ENCODE measurements at places on chromosomes 2 and 18.
A peak's percentile ranks its signal among the peaks of the same experiment; 100 is the strongest.

- H3K4me3 ChIP-seq, result no peak overlapping the region
- no peaks in the 10 kb centered on the region for H3K36me3 ChIP-seq
- no peak for DNase-seq
- no peak overlapping the region for H3K27ac ChIP-seq
Observed at GRCh38 chr2:57711991-57712390, 334.6 kb upstream of the VRK2 start.

DNA sequence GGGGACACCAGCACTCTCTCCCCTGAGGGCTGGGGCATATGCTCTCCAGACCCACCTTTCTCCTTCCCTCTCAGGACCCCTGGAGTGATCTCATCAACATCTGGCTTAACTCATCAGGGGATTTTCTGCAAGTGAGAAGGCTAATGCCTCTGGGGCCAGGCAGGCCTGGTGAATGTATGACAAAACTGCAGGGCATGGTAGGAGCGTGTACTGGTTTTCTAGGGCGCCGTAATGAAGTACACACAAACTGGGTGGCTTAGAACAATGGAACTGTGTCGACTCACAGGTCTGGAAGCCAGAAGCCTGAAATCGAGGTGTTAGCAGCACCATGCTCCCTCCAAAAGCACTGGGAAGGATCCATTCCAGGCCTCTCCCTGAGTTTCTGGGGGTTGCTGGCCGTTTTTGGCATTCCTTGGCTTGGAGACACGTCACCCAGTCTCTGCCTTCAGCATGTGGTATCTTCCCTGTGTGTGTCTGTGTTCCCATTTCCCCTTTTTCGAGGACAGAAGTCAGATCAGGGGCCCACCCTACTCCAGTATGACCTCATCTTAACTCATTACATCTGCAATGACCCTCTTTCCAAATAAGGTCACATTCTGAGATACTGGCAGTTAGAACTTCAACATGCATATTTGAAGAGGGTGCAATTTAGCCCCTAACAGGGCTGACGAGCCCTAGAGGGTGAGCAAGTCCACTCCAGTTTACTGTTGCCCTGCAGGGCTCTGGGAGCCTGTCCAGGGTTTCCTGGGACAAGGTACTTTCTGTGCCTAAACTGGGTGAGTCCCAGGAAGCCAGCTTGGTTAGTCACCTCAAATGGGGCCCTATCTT is 45.5 kb upstream of the CAB39 start:
- H3K27me3 ChIP-seq, result no peaks in the 10 kb centered on the region
- H3K27ac ChIP-seq, result peak overlapping the region; percentile 59
- no peak for DNase-seq
- H3K4me3 ChIP-seq, result peak overlapping the region; percentile 12
- peaks cover 61% of the 10 kb centered on the region for H3K4me1 ChIP-seq

- no peak overlapping the region for H3K4me3 ChIP-seq
- H3K36me3 ChIP-seq, result no peaks in the 10 kb centered on the region
- DNase-seq, result no peak
Observed at GRCh38 chr2:95008996-95009395, 16.5 kb upstream of the MAL start.

DNA sequence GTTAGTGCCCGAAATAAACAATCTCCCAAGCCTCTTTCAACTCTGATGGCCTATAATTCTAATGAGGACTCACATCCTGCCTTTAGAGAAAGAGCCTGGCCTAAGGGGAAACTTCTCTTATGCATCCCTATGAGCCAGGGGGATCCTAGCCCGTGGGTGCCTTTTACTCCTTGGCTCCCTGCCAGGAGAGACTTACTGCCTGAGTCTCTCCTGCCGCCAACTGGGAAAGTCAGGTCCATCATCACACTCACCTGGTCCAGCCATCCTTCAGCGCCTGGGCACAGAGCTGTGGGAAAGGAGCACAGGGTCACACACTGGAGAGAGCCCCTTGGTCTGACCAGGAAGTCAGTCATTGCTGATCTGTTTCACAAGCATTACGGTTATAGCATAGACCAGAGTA is 24.1 kb downstream of the ENOSF1 start:
- H3K36me3 ChIP-seq, result peaks cover 3% of the 10 kb centered on the region
- DNase-seq, result no peak
- H3K4me3 ChIP-seq, result no peak overlapping the region
- no peaks in the 10 kb centered on the region for H3K27me3 ChIP-seq
- no peak overlapping the region for H3K27ac ChIP-seq

GRCh38 chr2:238278626-238279323 is 9.6 kb downstream of the PER2 start:
- peaks cover 24% of the 10 kb centered on the region for H3K4me1 ChIP-seq
- H3K36me3 ChIP-seq, result peaks cover 4% of the 10 kb centered on the region
- H3K27ac ChIP-seq, result no peak overlapping the region
- H3K4me3 ChIP-seq, result no peak overlapping the region
- DNase-seq, result no peak
- H3K27me3 ChIP-seq, result no peaks in the 10 kb centered on the region

DNA sequence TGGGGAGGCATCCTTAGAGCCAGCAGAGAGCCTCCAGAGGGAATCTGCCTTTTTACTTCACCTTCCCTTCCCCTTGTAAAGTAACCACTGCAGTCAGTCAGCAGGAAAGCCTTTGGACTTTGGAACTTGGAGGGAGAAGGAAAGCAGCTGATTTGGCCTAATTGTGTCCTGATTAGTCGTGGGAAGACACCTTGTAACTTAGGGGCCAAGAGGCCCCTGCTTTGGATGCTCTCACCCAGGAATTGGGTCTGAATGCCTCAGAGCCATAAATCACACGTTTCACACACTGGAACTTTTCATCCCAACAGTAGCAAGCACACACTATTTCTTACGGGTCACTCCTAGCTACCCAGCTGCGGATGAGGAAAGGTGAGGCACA is 81.0 kb upstream of the PPM1B start:
- H3K27me3 ChIP-seq, result no peaks in the 10 kb centered on the region
- no peaks in the 10 kb centered on the region for H3K36me3 ChIP-seq
- peak overlapping the region; percentile 92 for H3K27ac ChIP-seq

- no peaks in the 10 kb centered on the region for H3K27me3 ChIP-seq
- H3K36me3 ChIP-seq, result no peaks in the 10 kb centered on the region
- H3K4me1 ChIP-seq, result no peaks in the 10 kb centered on the region
- no peak for DNase-seq
Observed at GRCh38 chr18:6776188-6776587, 46.7 kb downstream of the ARHGAP28 start.

DNA sequence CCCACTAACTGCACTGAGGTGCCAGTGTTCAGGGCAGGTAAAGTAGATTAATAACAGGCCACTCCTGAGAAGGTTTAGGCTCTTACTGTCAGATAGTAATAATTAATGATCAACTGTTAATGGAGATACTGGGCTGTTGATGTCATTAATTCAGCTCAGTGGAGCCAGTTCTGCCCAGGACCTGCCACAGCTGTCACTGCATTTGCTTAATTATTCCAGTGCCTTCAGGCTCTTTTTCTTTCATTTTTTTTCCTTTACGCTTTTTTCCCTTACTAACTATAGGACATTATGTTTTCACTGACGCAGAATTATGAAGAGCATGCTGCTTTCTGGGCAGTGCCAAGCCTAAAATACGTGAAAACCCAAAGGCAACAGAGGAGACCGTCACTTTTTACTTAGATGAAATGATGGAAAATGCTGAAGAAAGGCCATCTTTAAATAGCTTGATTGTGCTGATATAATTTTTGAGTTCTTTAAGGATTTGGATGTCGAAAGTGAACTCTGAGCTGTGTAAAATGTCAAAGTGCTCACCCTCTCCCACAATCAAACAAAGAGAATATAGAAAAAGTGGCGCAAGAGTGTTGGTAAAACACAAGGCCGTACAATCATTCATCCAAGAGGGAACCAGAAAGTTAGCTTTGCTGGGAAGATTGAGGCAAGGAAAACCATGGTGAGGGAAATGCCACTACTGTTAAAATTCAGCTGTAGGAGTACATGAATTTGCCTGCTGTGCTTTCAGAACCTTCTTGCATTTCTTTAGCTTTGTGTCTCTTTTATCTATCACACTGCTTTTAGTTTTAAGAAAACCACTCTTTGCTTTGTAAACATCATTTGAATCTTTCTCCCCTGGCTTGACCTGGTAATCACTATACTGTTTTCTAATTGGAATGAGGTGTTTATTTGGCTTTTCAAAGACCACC is 192.0 kb upstream of the ZEB2 start:
- H3K27ac ChIP-seq, result no peak overlapping the region
- no peak for DNase-seq
- peaks cover 24% of the 10 kb centered on the region for H3K27me3 ChIP-seq
- H3K4me1 ChIP-seq, result no peaks in the 10 kb centered on the region

- DNase-seq, result no peak
- no peak overlapping the region for H3K27ac ChIP-seq
- H3K36me3 ChIP-seq, result no peaks in the 10 kb centered on the region
Observed at GRCh38 chr2:101473911-101474701, 806 bp downstream of the RFX8 start.

- peaks cover 2% of the 10 kb centered on the region for H3K36me3 ChIP-seq
- DNase-seq, result no peak
- no peak overlapping the region for H3K4me3 ChIP-seq
- peaks cover 20% of the 10 kb centered on the region for H3K27me3 ChIP-seq
Observed at GRCh38 chr2:30796699-30797098, 10.5 kb downstream of the CAPN13 start.

DNA sequence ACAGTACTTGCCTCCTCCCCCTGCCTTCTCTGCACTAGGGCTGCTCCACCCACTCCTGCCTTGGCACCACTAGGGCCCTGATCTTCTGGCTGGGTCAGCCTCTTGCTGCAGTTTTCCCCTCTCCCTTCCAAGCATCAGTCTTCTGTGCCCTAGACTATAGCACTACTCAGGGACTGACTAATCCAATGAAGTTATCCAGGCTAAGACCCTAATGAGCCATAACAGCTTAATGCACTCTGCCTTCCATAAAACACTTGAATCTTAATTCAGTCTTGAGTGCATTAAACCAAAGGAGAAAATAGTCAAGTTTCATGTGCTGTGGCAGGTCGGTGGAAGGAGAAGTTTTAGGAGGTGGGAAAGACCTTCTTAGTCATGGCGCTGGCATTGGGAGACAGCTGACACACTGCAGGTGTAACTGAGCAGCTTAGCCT is 95.7 kb downstream of the BIN1 start:
- DNase-seq, result no peak
- no peak overlapping the region for H3K4me3 ChIP-seq
- peaks cover 7% of the 10 kb centered on the region for H3K4me1 ChIP-seq
- H3K27me3 ChIP-seq, result peaks cover 74% of the 10 kb centered on the region
- H3K36me3 ChIP-seq, result peaks cover 5% of the 10 kb centered on the region

- H3K4me1 ChIP-seq, result peaks cover 20% of the 10 kb centered on the region
- H3K36me3 ChIP-seq, result no peaks in the 10 kb centered on the region
- no peak overlapping the region for H3K27ac ChIP-seq
- peaks cover 8% of the 10 kb centered on the region for H3K27me3 ChIP-seq
- H3K4me3 ChIP-seq, result no peak overlapping the region
- no peak for DNase-seq
Observed at GRCh38 chr2:149164827-149165226, 126.3 kb downstream of the LYPD6B start.

GRCh38 chr2:192070099-192070498 is 124.6 kb downstream of the TMEFF2 start:
- peaks cover 14% of the 10 kb centered on the region for H3K27me3 ChIP-seq
- no peak for DNase-seq
- H3K36me3 ChIP-seq, result no peaks in the 10 kb centered on the region
- H3K4me1 ChIP-seq, result peaks cover 9% of the 10 kb centered on the region
- no peak overlapping the region for H3K4me3 ChIP-seq

- H3K36me3 ChIP-seq, result no peaks in the 10 kb centered on the region
- DNase-seq, result no peak
- no peak overlapping the region for H3K27ac ChIP-seq
- H3K4me1 ChIP-seq, result no peaks in the 10 kb centered on the region
Observed at GRCh38 chr2:61750624-61751023, 103.2 kb downstream of the FAM161A start.

DNA sequence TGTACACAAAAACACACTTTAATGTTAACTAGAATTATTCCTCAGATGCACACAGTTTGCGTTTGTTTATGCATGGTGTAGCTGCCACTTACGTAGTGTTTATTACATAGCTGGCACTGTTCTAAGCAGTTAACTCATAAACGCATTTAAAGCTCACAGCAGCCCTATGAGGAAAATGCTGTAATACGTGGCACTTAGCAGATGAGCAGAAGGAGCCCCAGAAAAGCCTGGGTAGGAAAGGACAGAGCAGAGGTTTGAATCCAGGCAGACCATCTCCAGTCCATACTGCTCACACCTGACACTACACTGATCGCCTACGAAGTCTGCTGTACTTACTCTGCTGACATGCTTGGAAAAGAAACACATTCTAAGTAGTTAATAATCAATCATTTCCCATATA is 66.6 kb downstream of the BCL2 start:
- peak overlapping the region; percentile 74 for H3K4me3 ChIP-seq
- H3K27ac ChIP-seq, result peak overlapping the region; percentile 83
- no peak for DNase-seq
- H3K27me3 ChIP-seq, result no peaks in the 10 kb centered on the region

DNA sequence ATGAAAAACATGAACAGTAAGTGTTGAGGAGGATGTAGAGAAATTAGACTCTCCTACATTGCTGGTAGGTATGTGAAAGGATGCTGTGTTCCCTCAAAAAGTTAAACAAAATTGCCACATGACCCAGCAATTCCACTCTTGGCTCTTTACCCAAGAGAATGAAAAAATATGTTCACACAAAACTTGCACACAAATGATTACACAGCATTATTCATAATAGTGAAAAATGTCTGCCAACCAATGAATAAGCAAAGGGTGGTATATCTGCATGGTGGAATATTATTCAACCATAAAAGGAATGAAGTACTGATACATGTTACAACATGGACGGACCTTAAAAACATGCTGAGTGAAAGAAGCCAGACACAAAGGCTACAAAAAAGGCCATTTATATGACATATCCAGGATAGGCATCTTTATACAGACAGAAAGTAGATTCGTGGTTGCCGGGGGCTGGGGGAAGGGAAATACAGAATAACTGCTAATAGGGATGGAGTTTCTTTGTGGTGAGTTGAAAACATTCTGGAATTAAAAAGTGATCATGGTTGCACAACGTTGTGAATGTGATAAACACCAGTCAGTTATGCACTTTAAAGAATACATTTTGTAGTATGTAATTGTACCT is 85.4 kb upstream of the MYO3B start:
- DNase-seq, result no peak
- no peak overlapping the region for H3K4me3 ChIP-seq
- H3K4me1 ChIP-seq, result no peaks in the 10 kb centered on the region
- no peaks in the 10 kb centered on the region for H3K36me3 ChIP-seq

DNA sequence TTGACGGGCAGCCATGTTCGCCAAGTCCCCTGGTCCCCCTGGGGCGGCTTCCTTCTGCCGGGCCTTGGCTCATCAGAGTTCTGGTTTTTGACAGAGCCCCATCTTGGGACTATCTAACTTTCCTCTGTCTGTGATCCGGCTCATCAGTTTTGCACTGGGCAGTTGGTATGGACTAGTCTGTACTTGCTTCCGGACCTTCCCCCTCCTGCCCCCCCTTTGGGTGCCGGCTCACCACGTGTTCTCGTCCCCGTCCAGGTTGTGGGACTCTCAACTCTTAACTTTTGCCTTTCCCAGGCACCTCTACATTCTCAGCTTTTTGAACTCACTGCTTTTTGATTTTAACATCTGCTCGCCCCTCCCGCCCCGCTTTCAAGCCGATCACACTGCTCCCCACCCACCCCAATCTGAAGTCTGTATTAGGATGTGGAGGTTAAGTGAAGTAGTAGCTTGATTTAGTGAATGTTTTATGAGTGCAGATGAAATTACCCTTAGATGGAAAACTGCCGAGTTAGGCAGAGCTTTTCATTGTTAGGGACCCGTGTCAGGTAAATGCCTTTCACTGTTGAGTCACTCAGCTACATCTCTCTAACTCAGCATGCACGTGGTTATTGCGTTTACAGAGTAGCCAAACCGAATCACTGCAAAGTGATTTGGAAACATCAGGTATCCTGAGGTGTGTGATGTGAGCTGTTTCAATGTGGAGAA is 874 bp downstream of the WDR43 start:
- H3K27me3 ChIP-seq, result no peaks in the 10 kb centered on the region
- peaks cover 31% of the 10 kb centered on the region for H3K4me1 ChIP-seq
- H3K4me3 ChIP-seq, result peak overlapping the region; percentile 98
- peak; percentile 9 for DNase-seq
- H3K27ac ChIP-seq, result peak overlapping the region; percentile 96
